NCI-H82 (cell line): ENCODE measurements at places on chromosomes 12 and 14.

DNA sequence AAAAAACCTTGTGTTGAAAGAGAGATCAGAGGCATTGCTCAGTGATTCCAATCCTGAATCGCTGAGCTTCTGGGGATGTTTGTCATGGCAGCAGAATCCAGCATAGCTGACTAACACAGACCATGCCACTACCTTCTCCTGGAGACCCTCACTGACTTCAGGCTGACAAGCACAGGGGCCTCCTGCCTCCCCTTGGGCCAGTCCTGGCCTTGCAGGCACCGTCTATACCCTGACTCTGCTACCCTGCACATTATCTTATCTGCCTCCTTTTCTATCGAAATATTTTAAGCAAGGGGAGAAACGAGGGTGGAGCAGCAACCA, 139.8 kb downstream of the KIF26A start:
- no peak for DNase-seq

DNA sequence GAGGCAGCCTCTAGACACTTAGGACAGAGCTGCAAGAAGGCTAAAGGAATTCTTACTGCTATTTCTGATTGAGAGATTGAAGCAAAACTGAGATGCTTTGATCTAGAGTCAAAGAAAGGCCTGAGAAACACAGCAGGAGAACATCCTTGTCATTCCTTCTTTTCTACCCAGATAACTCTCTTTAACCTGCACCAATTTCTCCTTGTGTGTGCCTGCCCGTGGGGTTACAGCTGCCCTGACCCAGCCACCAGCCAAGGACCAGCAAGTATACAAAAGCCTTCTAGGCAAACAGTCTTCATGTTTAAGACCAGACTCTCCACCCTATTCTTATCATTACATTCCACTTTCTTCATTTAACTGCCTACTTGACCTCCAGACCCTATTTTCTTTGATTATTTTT, 81.7 kb upstream of the PRB2 start:
- no peak for DNase-seq

- DNase-seq: peak; percentile 89
Measured at GRCh38 chr12:4421590-4422031, 24.0 kb downstream of the FGF6 start.

- peak; percentile 55 for DNase-seq
Measured at GRCh38 chr14:76456891-76457586, 81.1 kb downstream of the ESRRB start.

DNA sequence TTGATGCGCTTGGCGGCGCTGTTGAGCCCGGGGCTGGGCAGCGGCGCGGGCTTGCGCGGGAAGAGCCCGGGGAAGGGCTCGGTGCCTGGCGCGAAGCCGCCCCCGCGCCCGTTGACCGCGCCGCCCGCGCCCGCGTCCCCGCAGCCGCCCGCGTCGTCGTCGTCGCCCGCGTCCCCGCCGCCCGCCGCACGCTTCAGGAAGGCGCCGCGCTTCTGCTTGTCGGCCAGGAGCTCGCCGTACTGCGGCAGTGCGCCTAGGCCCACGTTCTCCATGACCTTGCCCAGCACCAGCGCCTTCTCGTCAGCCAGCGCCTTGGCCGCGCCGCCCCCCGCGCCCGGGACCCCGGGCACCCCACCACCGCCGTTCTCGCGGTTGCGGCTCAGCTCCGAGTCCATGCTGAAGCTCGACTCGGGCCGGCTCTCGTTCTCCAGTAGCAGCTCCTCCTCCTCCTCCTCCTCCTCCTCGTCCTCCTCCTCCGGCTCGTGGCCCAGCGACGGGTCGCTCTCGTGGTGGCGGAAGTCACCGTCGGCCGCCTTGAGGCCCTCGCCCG, 97.2 kb downstream of the BCL11B start:
- DNase-seq: no peak

- no peak for DNase-seq
Measured at GRCh38 chr12:96327346-96327745, 72.9 kb downstream of the CDK17 start.

GRCh38 chr12:19428246-19428645, 11.0 kb upstream of the AEBP2 start:
- no peak for DNase-seq

- DNase-seq: no peak
Measured at GRCh38 chr12:111775205-111776193, 8.8 kb downstream of the ALDH2 start.

DNA sequence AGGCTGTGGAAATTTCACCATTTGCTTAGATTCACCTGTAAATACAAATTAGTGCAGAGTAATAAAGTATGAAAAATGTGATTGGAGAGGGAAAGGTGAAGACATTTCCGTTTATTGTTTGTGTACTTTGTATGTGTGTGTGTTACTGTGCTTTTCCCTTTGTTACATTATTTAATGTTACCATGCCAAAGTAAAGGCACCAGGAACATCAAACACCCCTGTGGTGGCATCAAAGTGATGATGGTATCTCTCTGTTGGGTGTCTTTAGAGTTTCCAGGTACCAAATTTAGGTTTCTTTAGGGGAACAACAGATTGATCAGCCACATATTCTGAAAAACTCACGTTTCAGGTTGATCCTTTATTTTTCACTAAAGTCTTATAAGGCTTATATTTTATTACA, 189.0 kb upstream of the FBXO33 start:
- no peak for DNase-seq

DNA sequence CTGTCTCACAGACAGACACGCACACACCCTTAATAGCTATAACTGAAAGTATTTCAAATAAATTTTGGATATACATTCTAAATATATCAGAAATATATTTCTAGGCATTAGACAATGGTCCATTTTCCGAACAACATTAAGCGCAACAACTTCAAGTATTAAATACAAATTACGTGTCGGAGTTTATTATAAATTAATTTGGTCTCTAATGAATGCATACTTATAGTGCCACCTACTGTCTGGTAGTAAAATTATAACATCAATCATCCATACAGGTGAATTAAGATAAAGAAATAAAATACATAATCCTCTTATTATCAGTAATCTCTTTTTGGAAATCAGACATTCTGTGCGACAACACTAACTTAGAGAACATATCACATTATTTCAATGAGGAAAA, 27.2 kb upstream of the CMAS start:
- DNase-seq: peak; percentile 33

DNA sequence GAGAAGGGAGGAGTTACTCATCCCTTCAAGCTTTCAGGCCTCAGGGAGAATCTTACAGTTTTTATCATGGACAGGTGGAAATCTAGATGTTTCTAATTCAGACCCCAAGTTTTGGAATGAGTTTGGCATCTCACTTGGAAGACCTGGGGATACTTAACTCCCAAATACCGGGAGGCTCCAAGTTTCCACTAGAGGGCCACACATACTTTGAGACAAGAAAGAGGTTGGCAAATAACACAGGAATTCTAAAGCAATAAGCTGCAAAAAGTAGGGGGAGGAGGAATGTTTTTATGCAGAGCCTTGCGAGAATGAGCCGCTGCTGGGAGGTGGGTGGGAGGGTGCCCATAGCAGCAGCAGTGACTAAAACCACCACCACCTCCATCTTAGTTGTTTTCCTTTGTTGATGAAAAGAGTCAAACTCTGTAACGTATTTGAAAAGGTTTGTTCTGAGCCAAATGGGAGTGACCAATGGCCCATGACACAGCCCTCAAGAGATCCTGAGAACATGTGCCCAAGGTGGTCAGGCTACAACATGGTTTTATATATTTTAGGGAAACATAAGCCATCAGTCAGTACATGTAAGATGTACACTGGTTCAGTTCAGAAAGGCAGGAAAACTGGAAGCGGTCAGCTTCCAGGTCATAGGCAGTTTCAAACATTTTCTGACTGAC, 34.2 kb upstream of the RNASE1 start:
- peak; percentile 1 for DNase-seq

GRCh38 chr12:29726741-29727348, 56.9 kb downstream of the TMTC1 start:
- no peak for DNase-seq

- no peak for DNase-seq
Measured at GRCh38 chr12:66713984-66714383, 35.1 kb upstream of the GRIP1 start.

DNA sequence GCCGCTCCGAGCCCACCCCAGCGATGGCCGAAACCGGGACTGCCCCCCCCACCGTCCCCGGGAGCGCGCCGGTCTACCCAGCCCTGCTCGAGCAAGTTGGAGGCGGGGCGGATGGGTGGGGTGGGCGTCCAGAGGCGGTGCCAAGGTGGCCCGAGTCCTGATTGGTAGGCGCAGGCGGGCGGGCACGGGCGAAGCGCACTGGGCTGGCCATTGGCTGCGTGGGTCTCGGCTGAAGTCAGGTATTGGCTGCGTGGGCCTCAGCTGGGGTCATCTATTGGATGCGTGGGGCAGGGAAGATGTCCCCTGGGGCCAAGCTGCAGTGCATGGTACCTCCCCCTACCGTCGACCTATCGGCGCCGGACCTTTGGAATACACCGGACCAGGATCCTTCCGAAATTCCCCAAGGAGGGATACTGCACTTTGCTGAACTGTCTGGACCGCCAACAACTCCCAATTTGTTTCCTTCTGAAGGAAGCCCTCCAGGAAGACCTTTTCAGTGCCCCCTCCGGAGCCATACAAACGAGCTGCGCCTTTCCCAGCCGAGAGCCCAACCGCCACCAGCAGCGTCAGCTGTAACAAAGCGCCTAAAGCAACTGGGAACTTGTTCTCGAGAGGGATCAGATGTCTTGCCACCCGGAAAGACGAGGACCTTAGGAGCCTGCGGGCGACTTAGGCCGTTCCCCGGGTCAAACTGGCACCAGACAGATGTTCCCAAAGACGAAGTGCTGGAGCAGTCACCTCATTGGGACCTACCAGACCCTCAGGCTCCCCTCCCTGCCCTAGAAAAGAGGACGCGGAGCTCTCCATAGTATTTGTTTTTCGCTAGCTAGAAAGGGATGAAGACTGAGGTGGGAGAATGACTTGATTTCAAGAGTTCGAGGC, at the start of gene HOMEZ:
Gene HOMEZ, minus strand, starts transcription at position 113 of the 882 bp plus-strand sequence. CDS start 180 bp downstream, outside the sequence.
- DNase-seq: peak; percentile 100

- DNase-seq: no peak
Measured at GRCh38 chr14:50123062-50123461, 6.7 kb upstream of the VCPKMT start.

- peak; percentile 63 for DNase-seq
Measured at GRCh38 chr12:80769553-80770140, 52.9 kb downstream of the MYF5 start.

GRCh38 chr14:77141214-77142004, at the start of gene ZDHHC22:
Gene ZDHHC22, minus strand, starts transcription at chr14:77141791. Its CDS starts 2,053 bp downstream, at chr14:77139738.
- DNase-seq: peak; percentile 91

DNA sequence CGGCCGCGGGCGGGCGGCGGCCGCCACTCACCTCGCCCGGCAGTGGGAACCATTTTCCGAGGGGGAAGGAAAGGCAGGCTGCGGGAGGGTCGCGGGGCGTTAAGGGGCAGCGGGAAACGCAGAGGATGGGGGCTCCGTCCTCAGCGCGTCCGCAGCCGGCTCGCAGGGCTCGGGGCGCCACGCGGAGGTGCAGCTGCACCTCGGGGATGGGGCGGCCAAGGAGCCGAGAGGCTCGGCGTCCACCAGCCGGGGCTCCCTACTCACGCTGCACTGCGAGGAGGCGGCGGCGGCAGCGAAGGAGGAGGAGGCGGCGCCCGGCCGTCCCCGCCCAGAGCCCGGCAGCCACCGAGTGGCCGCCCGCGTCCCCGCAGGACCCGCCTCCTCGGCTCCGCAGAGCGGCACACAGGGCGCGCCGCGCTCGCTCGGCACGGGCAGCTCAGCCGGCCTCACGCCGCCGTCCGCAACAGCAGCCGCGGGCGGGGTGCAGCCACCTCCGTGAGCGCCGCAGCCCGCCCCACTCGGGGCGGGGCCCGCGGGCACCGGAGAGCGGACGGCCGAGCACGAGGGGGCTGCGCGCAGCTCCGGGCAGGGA, at the start of gene ATP2B1:
Gene ATP2B1, minus strand, starts transcription at position 274 of the 592 bp plus-strand sequence. CDS start 52,952 bp downstream, outside the sequence.
- peak; percentile 89 for DNase-seq

DNA sequence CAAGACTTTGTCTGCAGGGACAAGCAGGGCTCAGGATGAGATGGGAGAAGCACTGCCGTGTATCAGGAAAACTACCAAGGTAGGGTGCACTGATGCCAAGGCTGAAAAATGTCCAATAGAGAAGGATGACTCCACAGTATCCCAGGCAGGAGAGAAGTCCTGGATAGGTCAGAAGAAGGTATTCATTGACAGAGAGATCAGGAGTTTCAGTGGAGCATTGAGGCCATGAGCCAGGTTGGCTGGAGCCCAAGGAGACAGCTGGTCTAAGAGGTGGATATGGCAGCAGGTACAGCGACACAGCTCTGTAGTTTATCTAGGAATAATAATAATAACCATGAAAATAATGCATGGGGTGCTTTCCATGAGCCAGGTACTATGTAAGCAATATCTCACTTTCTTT, 180.9 kb downstream of the EXOC5 start:
- DNase-seq: no peak

- DNase-seq: no peak
Measured at GRCh38 chr12:18898470-18898869, 160.6 kb downstream of the CAPZA3 start.

DNA sequence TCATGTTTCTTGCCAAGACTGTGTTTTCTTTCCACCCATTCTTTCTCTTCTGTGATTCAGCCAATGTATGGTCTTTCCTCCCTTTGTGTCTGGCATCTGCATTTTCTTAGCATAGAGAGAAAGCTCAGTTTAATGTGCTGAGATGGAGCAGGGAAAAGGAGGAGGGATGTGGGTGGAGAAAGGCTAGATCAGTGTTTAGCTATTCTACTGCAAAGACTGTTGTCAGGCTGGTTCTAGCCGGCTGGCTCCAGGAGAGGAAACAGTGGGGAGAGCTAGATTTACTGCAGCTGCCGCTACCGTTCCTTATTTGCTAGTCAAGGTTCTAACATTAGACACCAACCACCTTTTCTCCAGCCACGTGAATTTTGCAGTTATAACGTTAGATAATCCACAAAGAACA, 5.2 kb upstream of the RIMKLB start:
- DNase-seq: peak; percentile 38

GRCh38 chr12:14948672-14949071, 10.3 kb upstream of the ERP27 start:
- DNase-seq: no peak

DNA sequence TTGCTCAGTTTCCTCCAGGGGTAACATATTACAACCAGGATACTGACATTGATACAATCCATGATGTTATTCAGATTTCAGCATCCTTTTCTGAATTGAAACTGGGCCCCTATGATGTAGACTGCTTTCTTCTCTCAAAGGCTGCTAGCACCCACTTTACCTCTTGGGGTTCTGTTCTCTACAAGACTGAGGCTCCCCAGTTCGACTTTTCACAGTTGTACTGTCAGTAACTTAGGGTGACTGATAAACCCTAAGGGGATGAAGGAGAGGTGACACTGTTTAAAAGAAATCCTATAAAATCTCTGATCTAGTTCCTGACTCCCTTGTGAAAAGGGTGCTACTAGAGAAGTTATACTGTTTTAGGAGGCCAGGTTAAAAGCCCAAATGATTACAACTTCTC, 818 bp downstream of the VPS33A start:
- no peak for DNase-seq
